ENCODE measurements at places on chromosomes 7 and 10.

- DNase-seq = no peak
Observed at GRCh38 chr10:58826694-58827093, 314.0 kb downstream of the BICC1 start.

GRCh38 chr7:2860627-2861133 lies 16.6 kb upstream of the GNA12 start:
- DNase-seq = no peak

DNA sequence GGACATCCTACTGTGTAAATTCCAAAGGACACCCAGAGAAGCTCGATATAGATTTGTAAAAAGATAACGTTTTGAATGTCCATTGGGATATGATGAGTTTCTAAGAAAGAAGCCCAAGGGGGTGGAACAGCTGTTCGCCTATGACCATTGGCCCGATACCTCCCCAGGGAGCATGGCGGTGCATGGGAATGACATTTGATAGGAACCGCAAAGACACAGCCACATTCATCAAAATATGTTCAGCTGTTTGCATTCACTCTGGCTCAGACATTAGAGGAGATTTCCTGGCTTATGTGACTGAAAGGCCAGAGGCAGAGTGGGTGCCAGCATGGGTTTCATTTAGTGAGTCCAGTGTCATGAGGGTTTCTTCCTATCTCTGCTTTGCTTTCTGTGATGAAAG lies 56.0 kb upstream of the BAIAP2L1 start:
- no peak for DNase-seq

DNA sequence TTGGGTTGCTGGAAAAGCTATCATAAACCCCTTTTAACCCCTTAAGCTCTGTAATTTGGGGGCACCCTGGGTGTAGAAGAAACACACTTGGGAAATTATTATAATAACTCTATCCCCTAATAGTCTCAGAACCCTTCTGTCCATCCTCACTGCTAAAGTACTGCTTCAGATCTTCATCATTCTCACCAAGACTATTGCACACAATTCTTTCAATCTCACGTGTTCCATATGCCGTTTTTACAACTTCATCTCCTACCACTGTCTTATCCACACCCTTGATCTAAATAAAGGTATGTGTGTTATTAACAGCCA lies 15.8 kb downstream of the ANKRD22 start:
- DNase-seq = no peak

DNA sequence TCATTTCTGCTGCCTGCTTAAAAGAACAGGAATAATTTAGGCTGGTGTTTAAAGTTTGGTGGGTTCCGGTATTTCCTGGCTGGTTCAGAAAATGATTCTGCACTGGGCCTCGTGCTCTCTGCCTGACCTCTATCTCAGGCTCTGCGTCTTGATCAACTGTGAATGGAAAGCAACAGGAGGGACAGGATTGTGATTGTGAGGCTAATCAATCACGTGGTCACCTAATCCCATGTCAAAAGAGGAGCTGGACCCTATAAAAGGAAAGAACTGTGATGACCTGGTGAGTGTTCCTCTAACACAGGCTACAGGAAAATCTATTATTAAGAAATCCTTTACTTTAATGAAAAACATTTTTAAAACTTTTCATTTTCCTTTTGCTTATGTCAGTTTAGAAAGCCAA lies at the start of gene DHX32:
DHX32 (minus strand) TSS at position 101 of the 400 bp plus-strand sequence. CDS start 468 bp downstream, outside the sequence.
- peak; percentile 72 for DNase-seq

GRCh38 chr7:129091484-129092002 lies 36.6 kb upstream of the TNPO3 start:
- DNase-seq = peak; percentile 88

DNA sequence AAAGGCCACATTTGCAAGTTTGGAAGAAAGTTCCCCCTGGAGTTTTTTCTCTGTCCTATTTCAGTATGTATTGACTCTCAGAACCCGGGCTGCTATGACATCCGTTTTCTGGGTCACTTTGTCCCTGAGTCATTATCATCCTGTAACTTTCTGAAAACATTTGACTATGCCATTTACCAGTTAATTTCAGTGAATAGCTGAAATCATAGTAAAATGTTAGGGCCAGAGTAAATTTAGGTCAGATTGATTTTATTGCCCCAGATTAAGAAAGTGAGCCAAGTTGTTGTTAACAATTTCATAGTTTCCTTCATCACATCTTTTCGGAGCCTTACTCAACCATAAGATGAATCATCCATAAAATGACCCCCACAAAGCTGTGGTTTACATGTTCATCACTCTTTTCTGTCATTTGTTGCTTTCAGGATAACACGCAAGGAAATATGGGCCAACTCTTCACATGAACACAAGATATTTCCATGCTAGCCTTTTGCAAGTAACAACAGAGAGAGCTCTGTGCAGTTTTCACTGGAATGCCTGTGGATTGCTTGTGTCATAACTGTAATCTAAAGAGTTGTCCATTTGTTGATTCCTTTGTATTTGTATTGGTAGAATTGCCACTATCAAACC lies 3.9 kb upstream of the MACC1 start:
- DNase-seq = no peak

DNA sequence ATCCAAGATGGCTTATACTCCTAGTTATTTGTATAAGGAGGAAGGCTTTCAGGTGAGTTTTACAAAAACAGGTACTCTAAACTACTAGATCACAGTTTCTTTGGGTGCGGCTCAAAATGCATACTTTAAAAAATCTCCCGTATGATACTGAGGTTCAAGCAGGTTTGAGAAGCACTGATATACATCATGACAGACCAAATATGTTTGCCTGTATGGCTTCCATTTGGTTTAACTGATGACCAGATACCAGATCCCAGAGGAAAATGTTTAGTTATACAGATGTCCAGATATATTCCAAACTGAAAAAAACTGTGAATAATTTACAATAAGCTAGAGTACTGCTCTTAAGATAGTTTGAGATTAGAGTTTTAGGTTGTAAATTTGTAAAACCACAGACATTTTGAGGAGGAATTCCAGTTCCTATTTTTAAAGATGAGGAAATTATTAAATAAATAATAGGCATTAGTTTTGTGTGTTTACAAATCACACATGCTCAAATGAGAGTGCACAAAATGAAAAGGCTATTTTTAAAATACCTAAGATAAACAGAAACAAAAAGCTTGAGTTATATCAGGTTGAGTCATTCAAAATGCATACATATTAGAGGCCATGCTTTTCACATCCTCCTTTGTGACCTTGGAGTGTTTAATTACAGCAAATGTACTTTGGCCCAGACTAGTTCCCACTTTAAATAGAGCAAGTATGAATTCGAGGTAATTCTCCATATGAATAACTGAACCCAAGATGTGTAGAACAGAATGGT lies 60.5 kb downstream of the SEMA3C start:
- no peak for DNase-seq

DNA sequence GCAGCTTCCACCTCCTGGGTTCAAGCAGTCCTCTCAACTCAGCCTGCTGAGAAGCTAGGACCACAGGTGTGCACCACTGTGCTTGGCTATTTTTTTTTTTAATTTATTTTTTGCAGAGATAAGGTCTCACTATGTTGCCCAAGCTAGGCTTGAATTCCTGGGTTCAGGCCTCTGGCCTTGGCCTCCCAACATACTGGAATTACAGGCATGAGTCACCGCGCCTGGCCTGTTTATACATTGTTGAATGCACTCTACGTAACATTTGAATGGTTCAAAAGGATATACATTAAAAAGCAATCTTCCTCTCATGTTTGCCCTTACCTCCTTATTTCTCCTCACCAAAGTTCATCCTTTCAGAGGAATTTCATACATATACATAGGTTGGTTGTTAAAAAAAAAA lies 7.2 kb upstream of the SNX10 start:
- DNase-seq = no peak

DNA sequence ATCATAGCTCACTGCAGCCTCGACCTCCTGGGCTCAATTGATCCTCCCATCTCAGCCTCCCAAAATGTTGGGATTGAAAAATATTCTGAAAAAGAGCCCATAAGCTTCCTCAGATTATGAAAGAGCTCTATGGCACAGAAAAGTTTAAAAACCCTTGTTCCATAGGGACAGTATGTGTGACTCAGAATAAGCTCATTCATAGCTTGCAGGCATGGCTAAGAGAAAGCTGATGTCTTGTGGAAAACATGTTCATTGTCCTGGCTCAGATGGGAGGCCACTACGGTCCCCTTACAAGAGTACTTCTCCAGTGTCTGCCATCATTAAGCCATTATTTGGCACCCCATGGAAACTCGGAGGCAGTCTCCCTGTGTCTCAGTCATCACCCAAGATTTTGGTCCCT lies 64.0 kb downstream of the CCDC3 start:
- no peak for DNase-seq

- DNase-seq = no peak
Observed at GRCh38 chr7:47734287-47734948, 152.5 kb upstream of the TNS3 start.

Measured in iPS DF 6.9 (cell line).